ENCODE measurements at places on chromosomes 4 and X.

- DNase-seq = no peak
These were observed 90.1 kb upstream of the PSAPL1 start for GRCh38 chr4:7524843-7525242.

DNA sequence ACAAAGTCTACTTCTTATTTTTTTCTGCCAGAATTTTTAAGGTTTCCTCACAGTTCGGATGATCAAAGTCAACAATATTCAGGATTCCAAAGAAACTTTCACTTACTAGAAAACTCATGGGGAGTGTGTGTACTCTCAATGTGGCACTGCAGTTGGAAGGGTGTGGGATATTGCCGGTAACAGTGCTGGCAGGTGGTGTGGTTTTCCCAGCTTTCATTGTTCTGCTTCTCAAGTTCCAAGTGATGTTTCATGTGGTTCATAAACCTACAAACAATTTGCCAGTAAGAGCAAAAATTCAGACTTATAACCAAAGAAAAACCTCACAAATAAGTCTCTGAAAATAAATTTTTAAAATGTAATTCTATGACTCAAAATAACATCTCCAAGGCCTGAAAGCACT, 39.8 kb downstream of the ZNF280C start:
- DNase-seq = no peak

DNA sequence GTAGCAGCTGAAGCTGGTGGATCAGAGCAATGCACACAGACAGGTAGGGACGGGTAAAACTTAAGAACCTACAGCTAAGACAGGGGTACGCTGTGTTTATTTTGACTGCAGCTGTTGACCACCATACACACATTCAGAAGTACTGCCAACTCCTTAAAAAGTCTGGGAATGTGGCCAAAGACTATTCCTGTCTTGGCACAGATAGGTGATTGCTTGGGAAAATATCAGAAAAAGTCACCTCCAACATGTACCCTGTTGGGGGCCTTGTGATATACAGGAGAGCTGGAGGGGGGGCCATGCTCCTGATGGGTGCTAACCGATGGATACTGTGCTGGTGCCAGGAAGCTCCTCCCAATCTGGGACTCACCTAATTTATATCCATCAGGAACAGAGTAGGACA, 121.2 kb downstream of the VCX2 start:
- no peak for DNase-seq

DNA sequence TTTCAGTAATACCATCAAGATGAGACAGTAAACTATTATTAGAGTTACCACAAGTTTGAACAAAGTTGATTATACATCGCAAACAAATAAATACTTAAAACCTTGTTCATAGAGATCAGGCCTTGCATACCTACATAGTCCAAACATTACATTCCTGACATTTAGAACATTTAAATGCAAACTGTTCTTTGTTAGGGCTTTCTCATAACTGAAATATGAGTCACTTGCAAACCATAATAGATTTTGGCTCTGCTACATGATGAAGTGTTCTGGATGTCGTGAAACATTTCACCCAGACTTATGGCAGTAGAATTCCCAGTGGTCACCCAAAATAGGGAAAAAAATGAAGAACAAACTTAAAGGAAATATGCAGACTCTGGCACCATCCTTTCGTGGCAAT, 75.0 kb downstream of the FAT4 start:
- DNase-seq = no peak

DNA sequence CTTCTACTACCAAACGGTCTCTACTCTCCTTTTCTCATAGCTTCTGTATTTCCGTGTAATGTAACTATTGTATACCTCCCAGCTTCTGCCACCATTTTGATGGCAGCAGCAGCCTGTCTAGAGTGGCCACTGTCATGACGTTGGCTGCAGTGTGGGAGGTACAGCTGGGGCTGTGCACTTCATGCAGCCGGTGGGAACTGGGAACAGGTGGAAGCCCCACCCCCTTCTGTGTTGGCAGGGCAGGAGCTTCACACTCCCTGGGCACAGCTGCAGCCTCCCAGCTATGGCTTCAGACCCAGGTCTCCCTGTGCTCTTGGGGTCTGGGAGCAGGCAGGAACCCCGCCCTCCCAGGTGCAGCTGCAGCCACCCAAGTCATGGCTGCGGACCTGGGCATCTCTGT, 49.8 kb upstream of the SEC24B start:
- DNase-seq = no peak

DNA sequence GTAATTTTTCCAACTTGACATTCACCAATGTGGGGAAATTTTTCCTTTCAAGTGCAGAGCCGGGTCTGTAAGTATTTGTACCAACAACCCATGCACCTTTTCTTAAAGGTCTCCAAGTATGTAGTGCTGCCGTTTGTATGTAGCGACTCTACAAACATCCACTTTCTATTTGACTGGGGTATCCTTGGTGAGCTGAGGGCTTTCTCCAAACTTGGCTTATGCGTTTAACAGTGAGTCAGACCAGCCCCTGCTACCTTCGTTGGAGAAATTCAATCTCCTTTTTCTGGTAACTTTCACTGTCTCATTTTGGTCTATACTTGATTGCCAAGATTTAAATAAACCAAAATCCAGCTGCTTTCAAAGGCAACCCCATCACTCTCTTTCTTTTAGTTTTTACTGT, 34.9 kb downstream of the MGST2 start:
- DNase-seq = no peak

DNA sequence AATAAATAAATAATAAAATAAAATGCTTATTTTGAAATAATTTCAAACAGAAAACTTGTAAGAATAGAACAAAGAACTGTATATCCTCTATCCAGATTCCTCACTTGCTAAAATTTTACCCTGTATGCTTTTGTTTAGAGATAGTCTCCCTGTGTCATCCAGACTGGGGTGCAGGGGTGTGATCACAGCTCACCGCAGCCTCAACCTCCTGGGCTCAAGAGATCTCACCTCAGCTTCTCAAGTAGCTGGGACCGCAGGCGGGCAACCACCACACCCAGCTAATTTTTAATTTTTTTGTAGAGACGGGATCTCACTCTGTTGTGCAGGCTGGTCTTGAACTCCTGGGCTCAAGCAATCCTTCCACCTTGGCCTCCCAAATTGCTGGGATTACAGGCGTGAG, 17.5 kb upstream of the ARAF start:
- DNase-seq = no peak

All from GDM1 (cell line).